ENCODE measurements at places on chromosomes 2 and 18.

GRCh38 chr2:22697054-22697788 is 687.8 kb upstream of the KLHL29 start:
- DNase-seq: no peak

- DNase-seq: no peak
Observed at GRCh38 chr2:101710036-101710435, 12.5 kb downstream of the MAP4K4 start.

DNA sequence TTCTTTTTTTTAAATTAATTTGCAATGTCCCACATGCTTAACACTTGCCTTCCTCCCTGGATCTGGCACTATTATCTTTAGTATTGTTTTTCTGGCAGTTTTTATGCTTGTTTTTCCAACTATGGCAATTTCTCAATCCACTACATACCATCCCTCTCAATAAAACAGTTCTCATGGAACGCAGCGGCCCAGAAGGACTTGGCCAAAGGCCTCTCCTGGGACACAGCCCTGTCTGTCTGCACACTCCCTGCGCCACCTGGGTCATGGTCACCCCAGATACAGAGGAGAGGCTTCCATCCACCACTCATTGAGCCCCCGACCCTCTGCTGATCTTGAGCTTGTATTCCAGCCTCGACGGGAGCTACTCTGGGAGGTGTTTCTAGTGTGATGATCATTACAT is 91.2 kb downstream of the TWIST2 start:
- peak; percentile 66 for DNase-seq

DNA sequence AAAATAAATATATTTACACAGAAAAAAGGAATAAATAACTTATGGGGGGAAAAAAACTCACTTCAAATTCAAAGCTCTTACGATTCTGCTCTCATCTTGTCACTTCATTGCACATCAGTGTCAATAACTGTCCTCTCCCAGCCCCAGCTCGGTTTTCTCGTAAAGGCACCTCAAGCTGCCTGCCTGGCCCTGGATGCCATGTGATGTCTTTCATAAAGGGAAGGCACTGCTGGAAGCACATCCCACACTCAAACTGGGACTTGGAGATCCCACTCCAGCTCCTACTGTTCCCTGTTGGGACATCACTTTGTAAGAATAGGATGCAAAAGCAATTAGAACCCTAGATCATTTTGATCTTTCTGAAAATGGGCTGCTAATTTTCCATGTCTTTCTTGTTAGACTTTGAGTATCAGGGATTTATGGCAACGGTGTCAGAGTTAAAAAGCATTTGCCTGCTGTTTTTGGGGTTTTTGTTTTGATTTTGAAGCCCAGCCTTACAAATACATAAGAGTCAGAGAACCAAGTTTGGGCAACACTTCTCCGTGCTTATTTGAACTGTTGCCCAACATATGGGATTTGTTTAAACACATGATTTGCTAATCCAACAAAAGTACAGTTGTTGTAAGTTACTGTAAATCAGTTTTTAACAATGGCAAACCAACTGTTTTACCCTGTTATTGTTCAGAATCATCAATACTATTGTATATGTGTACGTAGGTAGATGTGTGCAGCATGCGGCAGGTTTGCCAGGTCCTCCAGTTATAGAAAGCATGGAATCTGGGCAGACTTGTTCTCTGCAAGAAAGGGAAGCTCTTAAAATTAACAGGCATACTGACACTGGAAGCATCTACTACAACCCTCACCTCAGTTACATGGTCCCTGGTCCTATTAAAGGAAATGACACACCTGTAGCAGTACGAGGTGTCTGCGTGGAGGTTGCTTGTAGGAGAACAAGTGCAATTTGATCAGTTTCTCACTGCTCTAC is 20.6 kb downstream of the SERTAD2 start:
- DNase-seq: peak; percentile 42

GRCh38 chr2:233598952-233599351 is 18.5 kb upstream of the UGT1A8 start:
- DNase-seq: no peak

GRCh38 chr2:143513081-143513480 is 383.9 kb downstream of the ARHGAP15 start:
- peak; percentile 83 for DNase-seq

GRCh38 chr18:55302167-55302833 is 285.7 kb downstream of the TCF4 start:
- no peak for DNase-seq

All from cardiac fibroblast (primary cell).